GM23248 (cell line): ENCODE measurements at places on chromosomes 2 and 18. TPM values are rescaled to one million over a fixed set of nuclear protein-coding genes. Genes with fewer than 3 reads are reported as not detected.
A peak's percentile ranks its signal among the peaks of the same experiment; 100 is the strongest.

The LANCL1 gene
- total RNA-seq, result 29.0 and 33.8 TPM in 2 replicates

The NTSR2 gene
- total RNA-seq, result not detected in 2 replicates

The CCT4 gene
- 126 and 129 TPM in 2 replicates for total RNA-seq

The CAVIN2 gene
- 2.8 and 3.1 TPM in 2 replicates for total RNA-seq

- peak; percentile 77 for DNase-seq
These were observed 292.2 kb upstream of the CCDC68 start for GRCh38 chr18:55251254-55251971.

DNA sequence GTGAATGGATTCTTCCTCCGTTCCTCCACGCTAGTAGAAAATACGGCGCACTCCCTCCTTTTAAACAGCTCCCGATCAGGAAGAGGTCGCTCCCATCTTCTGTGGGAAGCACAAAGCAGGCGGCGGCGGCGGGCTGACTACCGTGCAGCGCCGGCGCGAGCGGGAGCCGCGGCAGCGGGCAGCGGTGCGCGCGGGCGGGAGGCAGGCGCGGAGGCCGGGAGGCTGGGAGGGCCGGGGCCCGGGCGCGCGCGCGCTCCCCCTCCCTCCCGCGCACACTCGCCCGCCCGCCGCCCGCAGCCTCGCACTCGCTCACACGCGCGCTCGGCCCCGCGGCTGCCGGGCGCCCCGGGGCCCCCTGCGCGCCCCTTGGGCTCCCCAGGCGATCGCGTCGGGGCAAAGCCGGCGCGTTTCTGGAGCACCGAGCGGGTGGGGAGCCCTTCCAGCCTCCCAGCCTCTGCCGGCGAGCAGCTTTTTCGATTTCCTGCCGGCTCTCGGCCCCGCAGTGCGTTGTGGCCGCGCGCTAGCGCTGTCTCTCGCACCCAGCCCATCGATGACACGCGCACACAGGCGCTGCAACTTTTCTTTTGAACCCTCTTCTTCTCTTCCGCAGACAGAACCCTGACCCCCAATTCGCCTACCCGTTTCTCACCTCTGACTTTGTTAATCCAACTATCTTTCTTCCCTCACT lies at the start of gene SLC8A1:
Gene SLC8A1 (minus strand): TSS at position 173 of the 688 bp plus-strand sequence.
- DNase-seq, result peak; percentile 78

DNA sequence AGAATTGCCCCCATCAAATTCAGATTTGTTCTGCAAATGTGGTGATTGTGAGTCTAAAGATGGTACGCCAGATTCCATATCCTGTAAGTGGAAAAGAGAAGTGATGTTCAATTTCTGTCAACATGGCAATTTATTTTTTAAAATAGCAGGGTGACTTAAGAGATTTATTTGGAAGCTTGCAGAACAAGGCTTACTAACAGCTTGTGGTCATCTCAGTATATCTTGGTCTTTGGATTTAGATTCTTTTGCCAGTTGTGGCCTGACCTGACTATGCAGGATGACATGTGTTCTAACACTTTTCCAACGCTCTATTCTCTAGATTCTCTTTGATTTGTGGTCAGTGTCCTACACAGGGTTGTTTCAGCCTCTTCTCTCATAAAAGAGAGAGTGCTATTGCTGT lies 74.4 kb downstream of the MAP3K20 start:
- DNase-seq, result peak; percentile 75

DNA sequence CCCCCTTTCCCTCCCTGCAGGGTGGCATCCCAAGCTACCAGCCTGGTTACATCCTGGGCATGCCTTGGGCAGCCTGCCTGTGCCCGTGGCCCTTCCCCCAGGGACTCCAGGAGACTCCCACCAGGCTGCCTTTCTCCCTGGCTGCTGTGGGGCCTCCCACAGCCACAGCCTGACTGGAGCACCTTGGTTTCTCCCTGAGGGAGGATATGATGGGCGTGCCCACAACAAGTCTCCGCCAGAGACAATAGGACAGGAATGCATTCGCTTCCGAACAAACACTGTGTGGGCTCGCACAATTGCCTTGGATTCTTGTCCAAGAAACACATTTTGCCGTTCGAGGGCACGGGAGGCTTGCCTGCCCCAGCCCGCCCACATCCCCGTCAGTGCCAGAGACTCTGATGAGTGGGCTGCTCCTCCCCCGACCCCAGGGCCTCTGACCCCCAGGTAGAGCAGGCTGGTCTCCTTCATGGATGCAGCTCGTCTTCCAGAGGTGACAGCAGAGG lies 102.1 kb downstream of the SMAD7 start:
- no peak for DNase-seq

- DNase-seq, result no peak
These were observed 276.7 kb downstream of the CALCRL start for GRCh38 chr2:187171318-187171717.
